GM04503 (cell line): ENCODE measurements at places on chromosomes 2 and 18.

DNA sequence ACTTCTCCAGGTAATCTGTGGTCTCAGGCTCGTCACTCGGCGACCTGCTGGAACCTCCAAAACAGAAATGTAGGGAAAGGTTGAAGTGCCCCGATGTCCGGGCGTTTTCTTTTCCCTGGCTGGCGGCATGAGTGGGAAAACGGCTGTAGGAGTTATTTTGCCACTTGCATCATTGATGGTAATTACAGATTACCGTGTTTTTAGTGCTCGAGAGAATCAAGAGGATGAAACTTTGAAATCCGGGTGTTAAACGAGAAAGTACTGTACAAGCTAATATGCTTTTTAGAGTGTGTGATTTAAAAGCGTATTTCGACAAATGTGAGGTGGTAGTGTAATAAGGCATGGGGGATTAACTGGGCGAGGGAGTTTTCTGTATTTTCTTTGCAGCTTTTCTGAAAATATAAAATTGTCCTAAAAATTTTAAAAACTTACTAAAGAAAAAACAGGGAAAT is 819 bp downstream of the GRHL1 start:
- DNase-seq: no peak

- DNase-seq: no peak
Measured at GRCh38 chr2:65491381-65491905, 59.0 kb upstream of the SPRED2 start.

- DNase-seq: no peak
Measured at GRCh38 chr2:70192516-70192915, 1.7 kb upstream of the C2orf42 start.

DNA sequence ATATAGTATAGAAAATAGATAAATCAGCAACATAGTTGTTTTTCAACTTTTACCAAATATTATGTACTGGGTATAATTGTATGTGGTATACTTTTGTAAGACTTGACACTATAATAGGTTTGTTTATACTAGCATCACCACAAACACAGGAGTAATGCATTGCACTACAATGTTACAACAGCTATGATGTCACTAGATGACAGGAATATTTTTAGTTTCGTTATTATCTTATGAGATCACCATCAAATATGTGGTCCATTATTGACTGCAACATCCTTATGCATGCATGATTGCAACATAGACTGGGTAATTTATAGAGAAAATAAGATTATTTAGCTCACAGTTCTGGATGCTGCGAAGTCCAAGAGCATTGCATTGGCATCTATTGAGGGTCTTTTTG is 678.4 kb upstream of the ZNF804A start:
- no peak for DNase-seq

DNA sequence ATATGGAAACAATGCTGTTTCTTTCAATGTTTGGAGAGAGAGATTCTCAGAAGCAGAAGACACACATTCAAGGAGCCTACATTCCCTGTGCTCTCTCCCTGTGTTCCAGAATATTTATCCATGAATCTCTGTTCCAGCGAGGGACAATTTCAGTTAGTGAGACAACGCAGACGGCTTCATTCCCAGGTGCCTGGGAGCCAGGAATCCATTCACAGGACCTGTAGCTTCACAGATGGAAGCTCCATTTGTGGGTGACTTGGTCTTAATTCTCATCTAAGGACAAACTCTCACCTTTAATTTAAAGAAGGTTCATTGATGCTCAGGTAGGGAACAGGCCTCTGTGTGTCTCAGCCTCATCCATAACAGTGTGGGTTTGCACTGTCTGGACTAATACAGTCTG is 1156.6 kb downstream of the RPIA start:
- no peak for DNase-seq

- DNase-seq: no peak
Measured at GRCh38 chr2:1162768-1163584, 212.3 kb downstream of the SNTG2 start.

- DNase-seq: no peak
Measured at GRCh38 chr18:62957885-62958472, 242.6 kb downstream of the PHLPP1 start.

GRCh38 chr2:122531290-122532071 is 776.0 kb downstream of the TSN start:
- DNase-seq: no peak

DNA sequence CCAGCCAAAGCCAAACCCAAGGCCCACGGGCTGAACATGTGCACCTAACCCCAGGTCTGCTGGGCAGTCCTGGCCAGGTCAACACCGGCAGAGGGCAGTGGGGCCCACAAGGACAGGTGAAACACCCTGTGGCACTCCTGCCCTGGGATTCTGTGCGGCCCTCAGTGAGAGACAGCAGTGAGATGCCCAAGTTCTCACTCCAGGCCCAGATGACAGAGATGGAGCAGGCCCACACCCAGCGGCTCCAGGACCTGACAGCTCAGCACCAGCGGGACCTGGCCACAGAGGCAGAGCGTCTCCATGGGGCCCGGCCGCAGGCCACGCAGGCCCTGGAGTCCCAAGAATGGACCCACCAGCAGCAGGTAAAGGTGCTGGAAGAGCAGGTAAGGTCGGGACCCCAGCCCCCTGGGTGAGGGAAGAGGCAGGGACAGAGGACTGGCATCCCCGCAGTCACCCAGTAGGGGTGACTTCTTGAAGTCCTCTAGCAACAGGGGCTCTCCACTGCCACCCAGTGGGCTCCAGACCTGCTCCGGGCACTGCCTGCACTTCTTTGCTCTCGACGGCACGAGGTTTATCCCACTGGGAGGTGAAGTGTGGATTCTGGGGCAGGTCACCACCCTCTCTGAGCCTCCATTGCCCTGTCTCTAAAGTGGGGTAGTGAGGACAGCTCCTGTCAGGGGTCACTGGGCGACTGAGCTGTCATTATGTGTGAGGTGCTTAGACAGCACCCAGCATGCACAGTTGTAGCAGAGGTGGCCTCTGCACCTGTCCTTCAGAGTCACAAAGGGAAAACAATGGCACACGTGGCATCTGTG is 8.8 kb upstream of the SNED1 start:
- no peak for DNase-seq

DNA sequence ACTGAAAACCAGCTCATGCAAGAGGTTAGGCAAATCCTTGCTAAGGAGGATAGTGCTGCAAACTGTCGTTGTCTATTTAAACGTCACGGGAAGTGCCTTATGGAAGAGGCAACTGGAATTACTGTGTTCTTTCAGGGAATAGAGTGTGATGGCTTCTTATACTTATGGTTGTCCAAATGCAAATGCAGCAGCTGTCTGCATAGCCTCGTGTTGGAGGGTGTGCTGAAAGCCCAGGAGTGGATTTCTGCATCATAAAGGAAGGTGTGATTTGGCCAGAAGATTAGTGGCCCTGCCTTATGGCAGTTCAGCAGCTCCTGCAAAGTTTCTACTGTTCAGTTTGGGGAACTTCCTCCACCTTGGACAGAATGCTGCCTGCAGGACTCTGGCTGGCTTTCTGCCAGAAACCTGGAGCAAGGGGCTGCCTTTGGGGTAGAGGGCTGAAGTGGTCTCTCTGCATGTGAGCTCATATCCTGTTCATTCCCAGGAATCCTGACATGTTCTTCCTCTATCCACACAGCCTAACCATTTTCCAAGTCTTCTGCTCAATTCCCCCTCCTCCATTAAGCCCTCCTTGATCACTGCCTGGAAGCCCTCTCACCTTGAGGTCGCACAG is 321.2 kb upstream of the CXCR4 start:
- no peak for DNase-seq

DNA sequence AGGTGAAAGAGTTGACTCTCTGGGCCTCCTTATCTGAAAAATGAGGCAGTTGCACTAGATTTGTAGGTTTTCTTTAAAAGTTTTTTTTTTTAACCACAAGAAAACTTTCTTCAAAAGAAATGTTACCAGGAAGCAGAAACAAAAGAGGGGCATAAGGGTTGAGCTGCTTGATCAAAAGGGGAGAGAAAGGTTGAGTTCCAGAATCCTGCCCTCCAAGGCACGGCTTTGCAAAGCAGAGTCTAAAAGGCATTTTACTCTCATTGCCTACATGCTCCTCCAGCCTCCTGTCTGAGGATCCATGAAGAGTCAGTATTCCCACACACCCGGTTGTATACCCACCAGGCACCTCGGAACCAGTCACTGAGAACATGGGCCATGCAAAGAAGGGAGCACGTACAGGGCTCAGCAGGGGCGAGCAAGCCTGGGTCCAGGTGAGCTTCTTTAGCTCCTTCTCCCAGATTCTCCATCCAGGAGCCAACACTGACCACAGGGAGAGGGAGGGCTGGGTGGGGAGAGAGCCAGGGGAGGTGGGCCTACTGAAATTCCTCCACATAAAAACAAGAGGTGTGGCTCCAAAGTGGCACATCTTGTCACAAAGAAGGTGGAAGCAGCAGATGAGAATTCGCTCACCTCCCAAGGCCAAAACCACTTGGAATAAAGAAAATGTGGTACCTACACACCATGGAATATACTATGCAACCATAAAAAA is 116.0 kb upstream of the EPC2 start:
- DNase-seq: no peak

DNA sequence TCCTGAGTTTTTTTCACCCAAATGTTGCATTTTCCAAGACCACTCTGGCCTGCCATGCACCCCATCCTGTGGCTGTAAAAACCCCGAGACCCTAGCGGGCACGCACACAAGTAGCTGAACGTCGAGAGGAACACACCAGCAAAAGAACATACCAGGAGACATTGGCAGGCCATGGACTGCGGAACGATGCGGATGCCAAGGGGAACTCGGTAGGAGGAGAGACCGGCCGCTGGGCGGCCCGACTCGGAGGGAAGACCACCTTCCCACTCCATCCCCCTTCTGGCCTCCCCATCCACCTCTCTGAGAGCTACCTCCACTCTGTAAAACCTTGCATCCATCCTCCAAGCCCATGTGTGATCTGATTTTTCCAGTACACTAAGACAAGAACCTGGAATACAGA is 105.5 kb upstream of the CELF4 start:
- DNase-seq: no peak

GRCh38 chr2:165193178-165193777 is 10.6 kb downstream of the SCN3A start:
- DNase-seq: no peak

DNA sequence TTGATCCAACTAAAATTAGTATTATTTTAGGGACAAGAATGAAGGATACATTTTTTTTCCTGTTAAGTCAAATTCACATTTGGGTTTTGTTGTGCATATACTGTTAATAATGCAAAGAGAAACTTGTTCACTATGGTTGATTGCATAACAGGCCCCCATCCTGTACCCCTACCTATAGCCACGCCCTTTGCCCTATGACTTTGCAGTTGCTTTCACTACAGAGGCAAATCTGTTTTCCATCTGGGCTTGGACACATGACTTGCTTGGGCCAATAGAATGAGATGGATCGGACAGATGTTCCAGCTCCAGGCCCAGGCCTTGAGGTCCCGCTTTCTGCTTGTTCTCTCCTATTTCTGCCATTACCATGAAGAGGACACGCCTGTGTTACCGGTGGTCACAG is 278.5 kb upstream of the HNRNPA3 start:
- DNase-seq: no peak

GRCh38 chr2:38262069-38262871 is 114.8 kb downstream of the ATL2 start:
- no peak for DNase-seq

DNA sequence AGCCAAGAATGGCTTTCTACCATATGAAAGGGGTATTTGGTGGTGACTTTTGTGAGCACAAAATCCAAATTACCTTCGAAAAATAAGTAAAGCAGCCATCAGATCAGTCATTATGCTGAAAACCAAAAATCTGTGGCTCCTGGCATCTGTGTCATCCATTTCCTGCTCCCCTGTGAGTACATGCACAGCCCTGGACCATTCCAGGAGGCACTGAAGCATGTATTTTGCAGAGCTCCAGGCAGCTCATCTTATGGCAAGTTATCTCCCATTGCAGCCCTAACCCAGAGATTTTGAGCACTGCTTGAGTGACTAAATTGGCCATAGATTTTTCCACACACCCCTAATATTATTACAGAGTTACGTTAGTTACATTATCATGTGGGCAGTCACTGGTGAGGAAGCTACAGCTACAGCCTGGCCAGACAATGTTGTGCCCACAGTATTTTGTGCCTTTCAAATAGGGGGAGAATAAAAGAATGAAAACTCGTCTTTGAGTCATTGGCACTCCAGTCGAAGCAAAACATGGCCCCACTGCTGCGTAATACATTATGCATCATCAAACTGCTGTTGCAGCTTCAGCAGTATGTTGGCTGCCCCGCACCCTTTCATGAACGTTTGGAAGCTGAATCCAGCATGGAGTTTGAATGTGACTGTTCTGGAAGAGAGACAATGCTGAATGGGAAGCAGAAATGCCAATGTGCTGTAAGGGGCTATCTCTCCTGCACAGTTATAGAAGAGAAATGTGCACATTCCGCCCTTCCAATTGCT is 702.2 kb downstream of the RNF144A start:
- no peak for DNase-seq
